ENCODE measurements at places on chromosomes 2 and 18.

GRCh38 chr2:181231886-181232621 is 225.1 kb upstream of the ITGA4 start:
- no peaks in the 10 kb centered on the region for H3K36me3 ChIP-seq
- peaks cover 14% of the 10 kb centered on the region for H3K4me1 ChIP-seq
- H3K27ac ChIP-seq: no peak overlapping the region
- no peaks in the 10 kb centered on the region for H3K27me3 ChIP-seq
- DNase-seq: no peak
- H3K4me3 ChIP-seq: no peak overlapping the region

- DNase-seq: no peak
- H3K27me3 ChIP-seq: no peaks in the 10 kb centered on the region
- no peak overlapping the region for H3K27ac ChIP-seq
- H3K4me1 ChIP-seq: peaks cover 20% of the 10 kb centered on the region
- H3K4me3 ChIP-seq: no peak overlapping the region
These were observed 99.9 kb downstream of the CLIP4 start for GRCh38 chr2:29215073-29215472.

- H3K27me3 ChIP-seq: no peaks in the 10 kb centered on the region
- H3K36me3 ChIP-seq: no peaks in the 10 kb centered on the region
- no peak overlapping the region for H3K27ac ChIP-seq
- peaks cover 24% of the 10 kb centered on the region for H3K4me1 ChIP-seq
- DNase-seq: no peak
- no peak overlapping the region for H3K4me3 ChIP-seq
These were observed 118.8 kb downstream of the SETBP1 start for GRCh38 chr18:44799382-44799906.

DNA sequence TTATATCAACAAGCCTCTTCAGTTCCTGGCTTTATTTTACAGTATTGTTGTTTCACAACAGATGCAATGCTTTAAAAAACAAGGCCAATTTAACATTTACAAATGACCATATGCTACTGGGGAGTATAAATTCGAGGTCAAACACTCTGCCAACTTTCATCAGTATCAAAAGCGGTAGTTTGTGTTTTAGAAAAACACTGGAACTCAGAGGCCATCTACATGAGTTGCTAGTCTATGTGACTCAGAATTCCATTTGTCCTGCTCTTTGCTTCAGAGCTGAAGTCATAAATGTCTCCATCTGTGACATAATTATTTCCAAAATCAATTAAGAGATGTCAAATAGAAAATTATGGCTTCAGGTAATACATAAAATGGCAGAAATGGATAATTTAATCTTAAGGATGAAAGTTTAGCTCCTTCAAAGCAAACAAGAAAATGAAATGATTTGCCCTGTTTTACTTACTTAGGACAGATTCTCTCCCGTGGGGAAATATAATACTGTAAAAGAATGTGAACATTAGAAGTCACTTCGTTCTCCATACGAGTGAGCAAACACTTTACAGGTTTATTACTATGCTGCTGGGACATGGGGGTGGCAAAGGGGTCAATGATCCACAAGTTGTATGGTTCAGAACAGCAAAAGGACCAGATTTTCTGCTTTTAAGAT is 3.7 kb downstream of the MEX3C start:
- no peak overlapping the region for H3K27ac ChIP-seq
- no peak for DNase-seq
- H3K36me3 ChIP-seq: no peaks in the 10 kb centered on the region
- peaks cover 16% of the 10 kb centered on the region for H3K4me1 ChIP-seq
- H3K27me3 ChIP-seq: no peaks in the 10 kb centered on the region

- H3K27ac ChIP-seq: no peak overlapping the region
- H3K36me3 ChIP-seq: no peaks in the 10 kb centered on the region
- no peak overlapping the region for H3K4me3 ChIP-seq
- no peaks in the 10 kb centered on the region for H3K4me1 ChIP-seq
These were observed 36.0 kb downstream of the TTC27 start for GRCh38 chr2:32663864-32664263.

- no peak overlapping the region for H3K4me3 ChIP-seq
- H3K27ac ChIP-seq: no peak overlapping the region
- H3K27me3 ChIP-seq: no peaks in the 10 kb centered on the region
- H3K4me1 ChIP-seq: no peaks in the 10 kb centered on the region
- H3K36me3 ChIP-seq: peaks cover 49% of the 10 kb centered on the region
These were observed 115.2 kb upstream of the TFCP2L1 start for GRCh38 chr2:121400201-121400600.

DNA sequence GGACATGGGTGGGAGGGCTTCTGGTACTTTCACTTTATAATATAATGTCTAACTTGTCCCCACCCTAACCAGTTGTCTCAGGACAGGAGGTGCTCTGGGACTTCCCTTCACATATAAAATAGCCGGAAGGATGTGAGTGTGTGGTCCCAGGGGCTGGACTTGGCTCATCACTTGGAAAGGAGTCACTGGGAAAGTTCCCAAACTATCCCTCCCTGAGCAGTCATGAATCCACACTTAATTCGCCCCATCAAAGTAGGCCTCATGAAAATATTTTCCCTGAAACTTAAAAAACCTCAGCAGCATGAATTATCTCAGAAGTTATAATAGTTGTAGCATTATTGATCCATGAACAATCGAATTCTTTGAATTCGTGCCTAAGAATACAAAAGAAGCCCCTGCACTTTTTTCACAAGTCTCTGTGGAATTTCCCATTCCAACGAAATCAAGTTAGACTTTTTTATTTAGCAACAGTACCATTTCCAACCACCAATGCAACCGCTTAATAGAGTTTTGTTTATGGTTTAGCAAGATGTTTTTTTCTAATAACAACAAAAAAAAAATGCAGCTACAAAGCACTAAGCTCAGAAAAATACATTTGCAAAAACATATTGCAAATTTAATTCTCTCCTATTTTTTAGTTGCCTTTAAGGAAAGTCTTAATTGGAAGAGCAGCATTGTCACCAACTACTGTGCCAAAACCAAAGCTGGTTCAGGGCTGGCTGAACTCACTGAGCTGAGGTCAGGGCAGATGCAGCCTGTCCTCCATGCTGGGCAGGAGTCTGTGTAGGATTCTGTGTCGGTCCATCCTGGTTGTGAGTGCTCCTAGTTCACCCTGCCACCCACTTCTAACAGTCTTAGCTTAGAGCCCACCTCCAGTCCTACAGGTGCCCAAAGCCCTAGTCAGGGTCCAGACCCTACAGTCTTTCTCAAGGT is 68.8 kb upstream of the SPTBN1 start:
- no peaks in the 10 kb centered on the region for H3K36me3 ChIP-seq
- no peaks in the 10 kb centered on the region for H3K27me3 ChIP-seq
- H3K4me1 ChIP-seq: no peaks in the 10 kb centered on the region
- no peak overlapping the region for H3K27ac ChIP-seq
- DNase-seq: no peak

DNA sequence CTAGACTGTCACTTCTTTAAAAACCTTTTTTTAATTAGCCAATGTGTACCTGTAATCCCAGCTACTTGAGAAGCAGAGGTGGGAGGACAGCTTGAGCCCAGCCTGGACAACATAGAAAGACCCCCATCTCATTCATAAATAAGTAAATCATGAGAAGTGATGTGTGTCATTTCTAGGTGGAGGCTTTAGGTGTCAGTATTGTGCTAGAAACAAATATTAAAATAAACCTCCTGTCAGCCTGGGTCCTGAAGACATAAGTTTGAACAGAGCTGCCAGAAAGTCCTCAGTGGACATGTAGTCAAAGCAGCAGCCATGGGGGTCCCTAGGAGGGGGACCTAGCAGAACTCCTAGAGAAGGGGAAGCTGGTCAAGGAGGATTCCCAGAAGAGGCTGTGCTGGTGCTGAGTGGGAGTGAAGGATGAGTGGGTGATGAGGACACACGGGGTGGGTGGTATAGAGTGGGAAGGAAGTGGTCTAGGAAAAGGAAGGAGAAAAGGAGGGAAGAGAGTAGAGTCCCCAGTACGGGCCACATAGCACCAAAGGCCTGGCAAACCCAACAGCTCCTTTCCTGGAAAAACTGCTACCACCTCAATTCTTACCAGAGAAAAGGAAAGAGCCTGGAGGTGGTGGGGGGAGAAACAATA is 316.6 kb upstream of the NCKAP5 start:
- no peak overlapping the region for H3K27ac ChIP-seq
- H3K36me3 ChIP-seq: no peaks in the 10 kb centered on the region
- H3K4me1 ChIP-seq: no peaks in the 10 kb centered on the region
- no peaks in the 10 kb centered on the region for H3K27me3 ChIP-seq
- no peak for DNase-seq

GRCh38 chr2:44959855-44960254 is 18.4 kb downstream of the SIX3 start:
- no peak overlapping the region for H3K27ac ChIP-seq
- no peak for DNase-seq
- H3K4me1 ChIP-seq: peaks cover 6% of the 10 kb centered on the region
- no peaks in the 10 kb centered on the region for H3K36me3 ChIP-seq
- peaks cover 33% of the 10 kb centered on the region for H3K27me3 ChIP-seq

- no peaks in the 10 kb centered on the region for H3K4me1 ChIP-seq
- H3K36me3 ChIP-seq: no peaks in the 10 kb centered on the region
- no peak overlapping the region for H3K4me3 ChIP-seq
- DNase-seq: no peak
- no peak overlapping the region for H3K27ac ChIP-seq
These were observed 5.4 kb downstream of the CTAGE1 start for GRCh38 chr18:22412176-22412911.

GRCh38 chr2:167965907-167966761 is 281.3 kb downstream of the STK39 start:
- no peaks in the 10 kb centered on the region for H3K4me1 ChIP-seq
- H3K4me3 ChIP-seq: no peak overlapping the region
- no peak overlapping the region for H3K27ac ChIP-seq
- no peak for DNase-seq
- no peaks in the 10 kb centered on the region for H3K27me3 ChIP-seq
- H3K36me3 ChIP-seq: no peaks in the 10 kb centered on the region

DNA sequence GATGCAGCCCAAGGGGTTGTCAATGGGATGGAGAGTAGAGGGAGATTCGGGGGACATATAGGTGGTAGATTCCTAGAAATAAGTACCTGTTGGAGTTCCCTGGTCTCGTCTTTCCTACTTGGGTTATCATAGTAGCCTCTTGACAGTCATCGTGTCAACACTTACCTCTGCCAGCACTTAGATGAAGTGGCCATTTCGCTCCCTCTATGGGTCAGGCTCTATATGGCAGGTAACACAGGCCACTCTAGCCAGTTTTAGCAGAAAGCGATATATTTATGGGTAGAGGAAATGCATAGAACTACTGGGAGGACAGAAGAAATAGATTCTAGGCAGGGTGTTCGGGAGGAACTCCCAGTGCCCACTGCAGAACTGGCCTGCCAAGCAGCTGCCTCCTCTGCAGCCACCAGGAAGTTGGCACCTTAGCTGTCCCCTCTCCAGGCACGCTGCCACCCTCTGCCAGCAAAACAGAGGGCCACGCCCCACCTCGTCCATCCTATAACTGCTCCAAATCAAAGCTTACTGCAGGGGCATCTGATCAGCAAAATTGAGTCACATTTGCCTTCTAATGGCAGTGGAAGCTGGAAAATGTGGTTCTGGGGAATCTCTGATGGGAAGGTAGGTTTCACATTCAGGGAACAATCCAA is 181.3 kb downstream of the INSIG2 start:
- H3K36me3 ChIP-seq: no peaks in the 10 kb centered on the region
- H3K27ac ChIP-seq: no peak overlapping the region
- no peaks in the 10 kb centered on the region for H3K4me1 ChIP-seq

DNA sequence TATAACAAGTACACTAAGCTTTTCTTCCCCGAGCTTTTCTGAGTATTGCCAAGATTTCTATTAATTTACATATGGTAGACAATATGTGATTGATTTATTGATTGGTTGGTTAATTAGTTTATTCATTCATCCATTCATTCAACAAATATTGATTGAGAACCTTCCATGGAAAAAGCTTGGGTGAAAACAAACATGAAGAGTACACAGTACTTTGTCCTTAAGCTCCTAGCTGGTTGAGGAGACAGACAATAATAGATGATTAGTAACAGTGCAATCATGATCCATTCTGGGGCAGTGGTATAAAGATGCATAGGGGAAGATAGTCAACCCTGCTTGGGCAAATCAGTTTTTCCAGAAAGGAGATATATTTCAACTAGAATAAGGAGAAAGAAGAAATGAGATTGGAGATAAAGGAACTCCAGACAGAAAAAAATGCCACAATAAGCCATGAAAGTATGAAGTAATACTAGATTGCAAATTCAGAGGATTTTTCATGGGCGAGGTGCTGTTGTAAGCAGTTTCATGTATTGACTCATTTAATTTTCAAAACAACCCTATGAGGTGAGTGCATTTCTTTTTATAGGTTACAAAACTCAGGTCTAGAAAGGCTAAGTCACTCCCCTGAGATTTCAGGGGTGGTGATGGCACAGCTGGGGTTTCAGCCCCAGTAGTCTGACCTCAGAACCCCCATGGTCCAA is 129.5 kb downstream of the RND3 start:
- H3K36me3 ChIP-seq: no peaks in the 10 kb centered on the region
- no peak overlapping the region for H3K4me3 ChIP-seq
- H3K4me1 ChIP-seq: no peaks in the 10 kb centered on the region
- H3K27me3 ChIP-seq: no peaks in the 10 kb centered on the region
- no peak overlapping the region for H3K27ac ChIP-seq

DNA sequence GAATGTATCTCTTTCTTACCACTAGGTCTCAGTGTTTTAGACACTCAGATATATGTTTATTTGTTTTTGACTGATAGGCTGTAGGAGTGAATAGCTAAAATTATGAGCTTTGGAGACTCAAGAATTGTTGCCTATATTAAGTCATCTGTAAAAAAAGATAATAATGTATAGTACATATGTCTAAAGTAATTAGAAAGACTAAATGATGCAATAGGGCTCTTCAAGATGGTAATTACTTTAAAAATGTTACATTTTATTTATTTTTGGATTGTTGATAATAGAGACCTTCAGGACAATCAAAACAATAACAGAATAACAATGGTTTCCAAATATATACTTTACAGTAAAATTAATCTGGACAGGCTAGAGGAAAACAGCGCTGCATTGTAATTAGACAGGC is 19.9 kb upstream of the SCN7A start:
- H3K36me3 ChIP-seq: no peaks in the 10 kb centered on the region
- no peak overlapping the region for H3K4me3 ChIP-seq
- DNase-seq: no peak

- no peaks in the 10 kb centered on the region for H3K36me3 ChIP-seq
- no peak overlapping the region for H3K4me3 ChIP-seq
- H3K27me3 ChIP-seq: no peaks in the 10 kb centered on the region
- no peak for DNase-seq
These were observed 115.3 kb upstream of the NDUFV2 start for GRCh38 chr18:8987241-8987640.

DNA sequence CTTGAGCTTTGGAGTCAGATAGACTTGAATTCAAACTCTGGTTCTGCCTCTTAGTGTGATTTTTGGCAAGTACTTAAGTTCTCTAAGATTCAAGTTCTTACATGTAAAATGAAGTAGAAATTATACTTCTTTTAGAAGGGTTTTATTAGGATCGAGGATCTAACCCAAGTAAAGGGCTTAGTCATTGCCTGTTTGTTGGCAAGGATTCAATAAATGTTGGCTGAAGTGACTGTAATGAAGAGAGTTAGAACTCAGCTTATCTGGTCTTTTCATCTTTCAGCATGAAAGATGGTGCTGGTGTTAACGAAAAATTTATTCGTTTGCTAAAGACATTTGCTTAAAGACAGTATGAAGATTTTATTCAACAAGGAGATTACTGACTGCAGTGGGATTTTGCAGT is 315.9 kb upstream of the THUMPD2 start:
- H3K4me3 ChIP-seq: no peak overlapping the region
- DNase-seq: no peak
- no peaks in the 10 kb centered on the region for H3K27me3 ChIP-seq
- no peaks in the 10 kb centered on the region for H3K36me3 ChIP-seq

GRCh38 chr2:3121601-3122000 is 256.0 kb downstream of the EIPR1 start:
- no peak for DNase-seq
- H3K27me3 ChIP-seq: no peaks in the 10 kb centered on the region
- no peaks in the 10 kb centered on the region for H3K4me1 ChIP-seq
- no peak overlapping the region for H3K27ac ChIP-seq
- no peak overlapping the region for H3K4me3 ChIP-seq
- H3K36me3 ChIP-seq: no peaks in the 10 kb centered on the region

Measured in CD14-positive monocyte (primary cell).